ENCODE measurements at places on chromosomes 16 and 17. TPM values are rescaled to one million over a fixed set of nuclear protein-coding genes. Genes with fewer than 3 reads are reported as not detected.

Gene TBC1D28
- polyA plus RNA-seq = not detected

Gene NUPR1
- not detected for polyA plus RNA-seq

Gene MYH10
- 0.16 TPM for polyA plus RNA-seq

Gene AANAT
- 0.42 TPM for polyA plus RNA-seq

GRCh38 chr16:11576427-11577289 lies 10.1 kb downstream of the LITAF start:
- H3K4me3 ChIP-seq = no peak overlapping the region
- no peaks in the 10 kb centered on the region for H3K36me3 ChIP-seq
- peak; percentile 85 for DNase-seq
- no peaks in the 10 kb centered on the region for H3K27me3 ChIP-seq
- H3K4me1 ChIP-seq = peaks cover 82% of the 10 kb centered on the region

- no peak overlapping the region for H3K27ac ChIP-seq
- H3K4me3 ChIP-seq = no peak overlapping the region
- H3K4me1 ChIP-seq = no peaks in the 10 kb centered on the region
- H3K27me3 ChIP-seq = no peaks in the 10 kb centered on the region
- peaks cover 4% of the 10 kb centered on the region for H3K36me3 ChIP-seq
- DNase-seq = no peak
These were observed 32.1 kb downstream of the ABR start for GRCh38 chr17:1147664-1148063.

DNA sequence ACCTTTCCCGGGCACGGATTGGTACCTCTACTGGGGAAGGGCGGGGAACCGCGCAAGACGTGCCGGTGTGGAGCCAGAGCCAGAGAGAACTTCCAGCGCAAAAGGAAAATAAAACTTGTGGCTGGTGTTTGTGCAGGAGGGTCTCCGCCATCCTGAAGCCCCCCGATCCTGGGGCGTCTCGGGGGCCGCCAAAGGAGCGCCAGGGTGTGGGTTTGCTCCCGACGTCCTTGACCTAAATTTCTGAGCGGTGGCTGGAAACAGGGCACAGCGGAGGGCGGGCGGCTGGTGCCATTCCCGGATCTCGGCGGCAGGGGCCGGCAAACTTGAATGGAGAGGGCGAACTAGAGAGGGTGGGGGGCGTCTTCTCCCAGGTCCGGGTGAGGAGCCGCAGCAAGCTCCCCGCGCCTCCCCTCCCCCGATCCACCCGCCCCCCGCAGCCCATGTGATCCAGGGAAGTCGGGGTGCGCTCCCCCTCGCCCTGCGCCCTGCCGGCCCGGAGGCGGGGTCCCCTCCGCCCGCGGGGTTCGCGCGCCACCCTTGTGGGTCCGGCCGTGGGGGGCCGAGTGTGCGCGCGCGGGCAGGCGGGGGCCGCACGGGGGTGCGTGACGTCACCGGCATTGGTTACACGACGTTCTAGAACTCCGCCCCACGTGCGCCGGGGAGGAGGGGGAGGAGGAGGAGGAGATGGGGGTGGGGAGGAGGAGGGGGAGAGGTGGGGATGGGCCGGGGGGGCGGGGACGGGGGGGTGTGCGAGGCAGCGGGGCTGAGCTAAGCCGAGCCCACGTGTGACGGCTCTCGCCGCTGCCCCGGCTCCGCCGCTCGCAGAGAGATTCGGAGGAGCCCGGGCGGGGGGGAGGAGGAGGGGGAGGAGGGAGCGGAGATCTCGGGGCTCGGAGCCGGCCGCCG lies at the start of gene MSI2:
TSS of gene MSI2 (plus strand) at position 748 of the 906 bp plus-strand sequence. CDS start 220 bp downstream, outside the sequence.
- no peaks in the 10 kb centered on the region for H3K27me3 ChIP-seq
- H3K36me3 ChIP-seq = no peaks in the 10 kb centered on the region
- H3K4me3 ChIP-seq = peak within 1 kb of the TSS; percentile 97
- H3K4me1 ChIP-seq = peaks cover 34% of the 10 kb centered on the region
- peak; percentile 94 for DNase-seq

DNA sequence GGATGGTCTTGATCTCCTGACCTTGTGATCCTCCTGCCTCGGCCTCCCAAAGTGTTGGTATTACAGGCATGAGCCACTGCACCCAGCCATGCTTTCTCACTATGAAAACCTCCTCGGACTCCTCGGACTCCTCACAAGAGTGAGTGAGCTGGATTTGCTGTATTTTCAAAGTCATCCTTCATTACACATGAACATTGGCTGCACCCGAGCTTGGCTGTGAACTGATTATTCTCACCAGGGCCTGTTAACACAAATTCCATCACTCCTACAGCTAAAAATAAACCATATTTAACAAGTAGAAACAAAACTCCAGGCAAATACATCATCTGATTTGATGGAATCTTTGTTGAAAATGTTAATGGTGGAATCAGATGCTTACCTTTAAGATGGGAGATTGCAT lies 50.3 kb downstream of the PITPNC1 start:
- H3K4me3 ChIP-seq = no peak overlapping the region
- no peaks in the 10 kb centered on the region for H3K36me3 ChIP-seq
- no peaks in the 10 kb centered on the region for H3K4me1 ChIP-seq
- no peaks in the 10 kb centered on the region for H3K27me3 ChIP-seq
- DNase-seq = no peak

- no peaks in the 10 kb centered on the region for H3K36me3 ChIP-seq
- no peak overlapping the region for H3K4me3 ChIP-seq
- no peak overlapping the region for H3K27ac ChIP-seq
These were observed 13.1 kb upstream of the ACE start for GRCh38 chr17:63463771-63464170.

- no peaks in the 10 kb centered on the region for H3K27me3 ChIP-seq
- H3K27ac ChIP-seq = no peak overlapping the region
- H3K36me3 ChIP-seq = peaks cover 2% of the 10 kb centered on the region
These were observed 26.6 kb downstream of the PIK3R5 start for GRCh38 chr17:8938933-8939332.

- H3K27me3 ChIP-seq = no peaks in the 10 kb centered on the region
- DNase-seq = no peak
- no peaks in the 10 kb centered on the region for H3K36me3 ChIP-seq
- H3K4me3 ChIP-seq = no peak overlapping the region
These were observed 21.0 kb upstream of the G6PC1 start for GRCh38 chr17:42879596-42879985.

DNA sequence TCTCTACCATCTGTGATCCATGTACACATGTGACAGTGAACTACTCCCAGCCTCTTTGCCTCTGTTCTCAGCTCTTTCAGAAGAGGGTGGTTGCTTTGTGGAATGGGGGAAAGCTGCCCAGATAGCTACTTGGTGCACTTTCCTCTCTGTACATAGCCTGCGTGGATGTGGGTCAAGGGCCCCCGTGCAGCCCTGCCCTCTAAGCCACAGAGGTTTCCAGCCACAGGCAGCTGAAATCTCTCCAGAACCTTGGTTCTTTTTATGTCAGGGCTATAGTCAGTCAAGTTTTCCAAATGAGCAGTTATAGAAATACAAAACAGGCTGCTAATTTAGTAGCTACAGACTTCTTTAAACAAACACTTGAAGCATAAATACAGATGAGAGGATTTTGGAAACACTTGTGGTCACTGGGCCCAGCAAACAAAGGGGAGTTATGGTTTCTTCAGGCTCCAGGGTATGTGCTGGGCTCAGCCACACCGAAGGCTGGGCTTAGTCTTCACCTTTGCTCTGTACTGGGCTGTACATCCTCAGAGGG lies 199.7 kb upstream of the ASIC2 start:
- H3K27me3 ChIP-seq = no peaks in the 10 kb centered on the region
- no peak overlapping the region for H3K27ac ChIP-seq
- no peak overlapping the region for H3K4me3 ChIP-seq
- no peaks in the 10 kb centered on the region for H3K4me1 ChIP-seq

DNA sequence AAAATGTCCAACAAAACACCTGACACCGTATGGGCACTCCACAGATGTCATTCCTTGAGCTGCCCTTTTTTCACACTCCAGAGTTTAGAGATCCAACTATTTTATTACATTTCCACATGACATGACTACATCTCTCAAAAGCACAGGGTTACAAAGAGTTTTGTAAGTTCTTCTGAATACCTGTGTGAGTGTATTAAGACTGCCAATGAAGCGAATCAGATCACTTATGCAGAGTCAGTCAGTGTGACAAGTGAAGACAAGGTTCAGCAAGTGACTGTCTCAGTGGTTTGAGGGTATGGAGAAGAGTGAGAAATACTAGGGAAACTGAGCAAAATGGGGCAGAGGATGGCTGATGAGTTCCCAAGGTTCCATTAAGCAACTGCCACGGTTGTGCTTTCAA lies 8.4 kb downstream of the SDR42E1 start:
- H3K36me3 ChIP-seq = no peaks in the 10 kb centered on the region
- no peak overlapping the region for H3K27ac ChIP-seq
- H3K4me3 ChIP-seq = no peak overlapping the region
- no peaks in the 10 kb centered on the region for H3K4me1 ChIP-seq

GRCh38 chr17:29115961-29116803 lies 64.0 kb downstream of the MYO18A start:
- H3K27ac ChIP-seq = no peak overlapping the region
- H3K36me3 ChIP-seq = peaks cover 85% of the 10 kb centered on the region
- DNase-seq = peak; percentile 48
- no peak overlapping the region for H3K4me3 ChIP-seq
- no peaks in the 10 kb centered on the region for H3K27me3 ChIP-seq
- H3K4me1 ChIP-seq = no peaks in the 10 kb centered on the region

- H3K4me1 ChIP-seq = no peaks in the 10 kb centered on the region
- H3K27ac ChIP-seq = no peak overlapping the region
- no peak for DNase-seq
- no peaks in the 10 kb centered on the region for H3K27me3 ChIP-seq
- H3K36me3 ChIP-seq = no peaks in the 10 kb centered on the region
- H3K4me3 ChIP-seq = no peak overlapping the region
These were observed 235.2 kb downstream of the PARN start for GRCh38 chr16:14394834-14395233.

GRCh38 chr16:56988161-56988947 lies 1.0 kb upstream of the NLRC5 start:
- peak; percentile 23 for DNase-seq
- no peaks in the 10 kb centered on the region for H3K36me3 ChIP-seq
- H3K27me3 ChIP-seq = no peaks in the 10 kb centered on the region
- peaks cover 81% of the 10 kb centered on the region for H3K4me1 ChIP-seq
- H3K27ac ChIP-seq = peak overlapping the region; percentile 83

DNA sequence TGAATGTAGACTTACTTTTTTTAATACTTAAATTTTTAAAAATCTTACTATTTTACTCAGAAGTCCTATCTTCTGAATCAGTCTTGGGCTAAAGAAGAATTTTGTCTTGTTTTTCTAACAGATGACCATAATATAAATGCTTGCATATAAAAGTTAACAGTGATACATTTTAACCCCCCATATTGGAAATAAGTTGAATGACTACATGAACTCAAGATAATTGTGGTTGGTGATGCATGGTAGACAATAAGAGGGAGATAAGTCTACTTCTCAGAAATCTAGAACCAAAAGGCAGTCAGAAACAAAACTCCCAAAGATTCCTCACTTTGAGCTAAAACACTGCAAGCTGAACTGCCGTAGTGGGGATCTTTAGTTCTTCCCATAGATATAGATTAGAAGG lies 868.4 kb upstream of the SOX9 start:
- no peak overlapping the region for H3K4me3 ChIP-seq
- no peaks in the 10 kb centered on the region for H3K36me3 ChIP-seq
- DNase-seq = no peak
- H3K27ac ChIP-seq = no peak overlapping the region
- H3K4me1 ChIP-seq = no peaks in the 10 kb centered on the region
- no peaks in the 10 kb centered on the region for H3K27me3 ChIP-seq

DNA sequence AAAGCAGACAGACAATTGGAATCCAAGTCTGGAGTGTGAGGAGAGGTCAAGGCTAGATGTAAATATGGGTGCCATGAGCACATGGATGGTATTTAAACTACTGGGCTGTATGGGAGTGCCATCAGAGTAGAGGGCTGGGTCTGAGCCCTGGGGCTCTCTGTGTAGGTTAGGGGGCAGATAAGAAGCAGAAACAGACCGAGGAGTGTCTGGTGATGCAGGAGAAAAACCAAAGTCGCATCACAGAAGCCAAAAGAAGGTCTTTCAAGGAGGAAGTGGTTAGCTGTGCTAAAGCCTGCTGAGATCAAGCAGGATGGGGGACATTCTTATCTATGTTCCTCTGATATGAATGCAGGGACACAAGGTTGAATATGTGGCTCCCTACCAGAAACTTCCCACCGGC lies 1.9 kb downstream of the TSEN54 start:
- H3K27me3 ChIP-seq = no peaks in the 10 kb centered on the region
- no peak overlapping the region for H3K27ac ChIP-seq
- no peaks in the 10 kb centered on the region for H3K36me3 ChIP-seq
- H3K4me3 ChIP-seq = no peak overlapping the region
- peaks cover 26% of the 10 kb centered on the region for H3K4me1 ChIP-seq

DNA sequence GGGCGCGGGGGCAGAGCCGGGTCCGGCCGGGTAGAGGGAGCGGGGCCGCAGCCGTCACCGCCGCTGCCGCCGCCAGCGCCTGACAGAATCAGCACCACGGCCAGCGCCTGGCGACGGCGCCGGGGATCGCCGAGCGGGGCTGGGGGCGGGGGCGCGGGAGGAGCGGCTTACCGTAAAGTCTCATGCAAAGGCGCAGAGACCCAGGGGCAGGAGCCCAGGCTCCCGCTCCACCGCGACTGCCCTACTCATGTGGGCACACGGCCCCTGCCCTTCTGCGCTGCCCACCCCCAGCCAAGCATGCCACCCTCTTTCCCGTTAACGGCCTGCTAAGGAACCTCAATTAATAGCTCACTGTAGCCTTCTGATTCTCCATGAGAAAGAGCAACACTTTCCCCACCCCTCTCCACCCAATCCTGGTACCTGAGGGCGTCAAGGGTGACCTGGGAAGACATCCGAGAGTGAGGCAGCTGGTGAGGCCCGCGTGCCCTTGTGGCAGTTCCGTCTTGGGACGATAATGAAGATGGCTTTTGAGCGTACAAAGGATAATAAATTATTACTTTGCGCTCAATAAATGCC lies at the start of gene SEZ6:
TSS of gene SEZ6 (minus strand) at position 98 of the 576 bp plus-strand sequence. CDS start 164 bp downstream, outside the sequence.
- H3K4me1 ChIP-seq = peaks cover 11% of the 10 kb centered on the region
- H3K27me3 ChIP-seq = peaks cover 14% of the 10 kb centered on the region
- H3K36me3 ChIP-seq = no peaks in the 10 kb centered on the region
- DNase-seq = peak; percentile 60
- no peak within 1 kb of the TSS for H3K4me3 ChIP-seq
- H3K27ac ChIP-seq = no peak within 1 kb of the TSS

GRCh38 chr17:68205808-68206720 lies 41.8 kb upstream of the AMZ2 start:
- H3K27ac ChIP-seq = peak overlapping the region; percentile 88
- DNase-seq = peak; percentile 59
- no peaks in the 10 kb centered on the region for H3K27me3 ChIP-seq
- H3K36me3 ChIP-seq = peaks cover 21% of the 10 kb centered on the region
- H3K4me1 ChIP-seq = peaks cover 19% of the 10 kb centered on the region

GRCh38 chr17:21523497-21524210 lies 147.5 kb downstream of the KCNJ12 start:
- no peaks in the 10 kb centered on the region for H3K4me1 ChIP-seq
- H3K36me3 ChIP-seq = no peaks in the 10 kb centered on the region
- no peak overlapping the region for H3K4me3 ChIP-seq
- no peaks in the 10 kb centered on the region for H3K27me3 ChIP-seq
- H3K27ac ChIP-seq = no peak overlapping the region

DNA sequence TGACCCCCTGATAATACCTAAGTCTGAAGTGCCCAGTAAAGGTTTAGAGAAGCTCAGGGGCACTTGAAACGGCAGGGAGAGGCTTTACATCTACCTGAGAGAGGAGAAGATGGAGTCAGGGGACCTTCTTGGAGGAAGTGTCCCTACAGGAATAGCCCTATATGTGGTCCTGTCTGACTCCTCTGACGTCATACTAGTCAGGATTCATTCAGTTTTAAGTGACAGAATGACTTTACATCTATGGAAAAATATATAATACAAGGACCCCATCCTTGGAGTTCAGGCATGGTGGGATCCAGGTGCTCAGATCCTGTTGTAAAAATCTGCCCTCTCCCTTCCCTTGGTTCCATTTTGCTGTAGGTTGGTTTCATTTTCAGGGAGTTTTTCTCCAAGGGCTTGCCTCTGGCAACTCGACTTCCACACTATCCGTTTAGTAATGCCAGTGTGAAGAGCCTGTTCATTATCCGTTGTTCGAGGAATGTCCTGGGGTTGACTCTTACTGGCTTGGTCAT lies 205.6 kb downstream of the IRF8 start:
- H3K4me1 ChIP-seq = no peaks in the 10 kb centered on the region
- no peak overlapping the region for H3K4me3 ChIP-seq
- DNase-seq = no peak
- H3K27me3 ChIP-seq = no peaks in the 10 kb centered on the region
- no peak overlapping the region for H3K27ac ChIP-seq

Data from B cell (primary cell).